ENCODE measurements at places on chromosomes 7 and 10. TPM values are rescaled to one million over a fixed set of nuclear protein-coding genes. Genes with fewer than 3 reads are reported as not detected.

- peaks cover 17% of the 10 kb centered on the region for H3K4me1 ChIP-seq
- H3K27ac ChIP-seq = peak overlapping the region; percentile 35
- DNase-seq = peak; percentile 73
- no peak overlapping the region for H3K4me3 ChIP-seq
- H3K27me3 ChIP-seq = no peaks in the 10 kb centered on the region
- H3K36me3 ChIP-seq = no peaks in the 10 kb centered on the region
Observed at GRCh38 chr10:51524041-51524440, 175.4 kb downstream of the CSTF2T start.

DNA sequence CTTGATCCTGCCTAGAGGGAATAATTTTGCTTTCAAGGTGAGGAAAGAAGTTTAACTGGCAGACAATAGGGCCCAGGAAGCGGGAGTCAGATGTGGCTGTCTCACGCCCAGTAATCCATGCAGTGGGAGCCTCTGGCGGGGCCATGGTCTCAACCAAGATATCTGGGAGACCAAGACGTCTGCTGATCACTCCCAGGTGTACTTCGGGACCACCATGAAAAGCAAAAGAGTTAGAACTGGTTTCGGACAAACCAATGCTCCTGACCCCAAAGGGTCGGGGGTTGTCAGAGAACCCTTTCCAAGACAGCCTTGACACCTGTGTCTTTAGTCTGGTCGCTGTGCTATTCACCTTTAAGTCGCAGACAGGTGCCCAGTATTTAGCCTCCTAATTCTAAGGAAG, 256.9 kb upstream of the MBL2 start:
- no peak overlapping the region for H3K27ac ChIP-seq
- no peaks in the 10 kb centered on the region for H3K27me3 ChIP-seq

- H3K36me3 ChIP-seq = no peaks in the 10 kb centered on the region
- H3K27ac ChIP-seq = no peak overlapping the region
- H3K4me3 ChIP-seq = no peak overlapping the region
- no peaks in the 10 kb centered on the region for H3K4me1 ChIP-seq
- no peak for DNase-seq
Observed at GRCh38 chr10:50234486-50234885, 16.8 kb downstream of the ASAH2 start.

- DNase-seq = peak; percentile 81
- no peak overlapping the region for H3K4me3 ChIP-seq
- H3K36me3 ChIP-seq = no peaks in the 10 kb centered on the region
- no peak overlapping the region for H3K27ac ChIP-seq
Observed at GRCh38 chr7:34430456-34430855, 227.6 kb upstream of the NPSR1 start.

DNA sequence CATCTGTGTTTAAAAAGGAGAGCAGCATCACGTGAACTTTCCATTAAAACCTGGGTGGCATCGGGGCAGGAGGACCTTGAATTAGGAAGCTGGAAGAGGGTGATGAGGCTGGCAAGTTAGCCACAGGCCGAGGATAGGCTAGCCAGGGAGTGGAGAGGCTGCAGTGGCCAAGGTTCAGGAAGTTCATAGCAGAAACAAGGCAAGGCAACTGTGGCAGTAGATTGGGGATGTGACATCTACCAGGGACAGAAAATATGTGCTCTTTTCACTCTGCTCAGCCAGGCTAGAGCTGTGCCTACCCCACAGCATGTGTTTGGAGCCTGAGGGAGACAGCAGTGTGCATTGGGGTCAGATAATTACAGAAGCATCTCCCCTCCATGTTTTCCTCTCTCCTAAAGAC, 2.2 kb upstream of the INPP5F start:
- no peaks in the 10 kb centered on the region for H3K36me3 ChIP-seq
- H3K27ac ChIP-seq = no peak overlapping the region
- H3K4me1 ChIP-seq = peaks cover 15% of the 10 kb centered on the region
- DNase-seq = no peak

DNA sequence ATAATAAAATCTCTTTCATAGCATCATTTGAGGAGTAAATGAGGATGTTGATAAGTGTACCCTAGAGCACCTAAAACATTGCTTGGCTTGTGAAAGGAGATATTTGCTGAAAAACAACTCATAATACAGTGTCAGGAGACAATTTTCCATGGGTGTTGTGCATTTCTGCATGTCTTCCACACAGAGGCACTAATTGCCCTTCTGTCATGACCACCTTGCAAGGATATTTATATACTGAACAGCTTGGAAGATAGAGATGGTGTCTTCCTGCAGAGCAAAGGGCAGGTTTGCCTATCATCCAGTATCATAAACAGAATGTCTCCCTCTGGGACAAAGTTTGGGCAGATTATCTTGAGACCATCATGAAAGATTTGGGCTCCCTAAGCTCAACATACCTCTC, 495.2 kb upstream of the LRRN3 start:
- no peaks in the 10 kb centered on the region for H3K27me3 ChIP-seq
- no peaks in the 10 kb centered on the region for H3K36me3 ChIP-seq
- no peak overlapping the region for H3K4me3 ChIP-seq
- no peak overlapping the region for H3K27ac ChIP-seq
- no peak for DNase-seq

DNA sequence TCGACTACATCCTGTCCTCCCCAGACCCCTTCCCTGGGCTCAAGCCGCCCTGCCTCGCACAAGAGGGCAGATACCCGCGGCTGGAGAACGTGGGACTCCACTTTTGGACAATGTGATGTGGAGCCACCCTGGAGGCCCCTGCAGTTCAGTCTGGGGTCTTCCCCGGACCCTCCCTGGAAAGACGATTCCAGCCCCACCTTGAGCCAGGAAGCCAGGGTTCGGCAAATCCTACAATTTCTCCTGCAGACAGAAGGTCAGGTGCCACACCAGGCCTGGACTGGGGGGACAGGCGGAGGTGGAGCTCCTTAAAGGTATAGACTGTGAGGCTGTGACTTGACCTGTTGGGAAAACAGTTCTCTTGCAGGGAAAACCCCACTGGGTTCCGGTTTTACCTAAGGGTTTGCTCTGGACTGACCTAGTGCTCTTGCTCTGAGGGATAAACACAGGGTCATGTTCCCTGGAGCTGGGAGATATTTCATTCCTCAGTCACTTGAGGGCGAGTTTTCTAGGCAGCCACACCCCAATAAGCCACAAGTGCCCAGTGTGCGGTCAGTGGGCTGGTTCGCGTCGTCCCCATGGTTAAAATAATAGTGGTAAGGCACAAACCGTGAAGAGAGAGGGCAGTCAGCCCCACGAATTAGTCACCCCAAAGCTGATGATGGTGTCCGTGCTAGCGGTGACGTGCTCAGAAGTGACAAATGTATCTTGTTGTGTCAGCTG, 1.6 kb downstream of the FOXL3 start:
- H3K27ac ChIP-seq = no peak overlapping the region
- peaks cover 69% of the 10 kb centered on the region for H3K27me3 ChIP-seq
- no peaks in the 10 kb centered on the region for H3K4me1 ChIP-seq
- no peak overlapping the region for H3K4me3 ChIP-seq
- no peaks in the 10 kb centered on the region for H3K36me3 ChIP-seq

- H3K27me3 ChIP-seq = no peaks in the 10 kb centered on the region
- DNase-seq = no peak
- H3K4me3 ChIP-seq = no peak overlapping the region
- no peak overlapping the region for H3K27ac ChIP-seq
- H3K4me1 ChIP-seq = no peaks in the 10 kb centered on the region
- no peaks in the 10 kb centered on the region for H3K36me3 ChIP-seq
Observed at GRCh38 chr7:15245831-15246230, 316.0 kb downstream of the AGMO start.

DNA sequence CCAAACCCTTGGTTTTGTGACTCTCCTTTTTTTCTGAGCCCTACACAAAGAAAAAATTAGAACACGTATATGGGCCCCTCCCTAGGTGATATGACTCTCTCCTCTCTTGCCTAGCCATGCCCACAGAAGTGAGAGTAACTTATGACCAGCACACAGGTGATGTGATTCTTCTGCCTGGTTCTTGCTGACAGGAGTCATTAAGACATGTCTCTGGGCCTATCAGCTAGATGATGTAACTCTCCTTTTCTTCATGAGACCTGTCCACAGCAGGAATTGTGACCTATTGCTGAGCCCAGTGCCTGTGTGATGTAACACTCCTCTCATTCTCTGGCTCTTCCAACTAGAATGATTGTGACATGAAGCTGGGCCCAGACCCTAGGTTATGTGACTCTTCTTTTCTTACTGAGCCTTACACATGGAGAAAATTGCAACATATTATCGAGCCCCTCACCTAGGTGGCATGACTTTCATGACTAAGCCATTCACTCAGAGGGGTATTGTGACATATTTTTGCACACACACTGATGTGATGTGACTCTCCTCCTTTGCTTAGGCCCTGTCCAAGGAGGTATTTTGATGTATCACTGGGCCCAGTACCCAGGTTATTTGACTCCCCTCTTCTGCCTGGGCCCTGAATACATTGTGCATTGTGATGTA, 31.4 kb upstream of the ZNF107 start:
- no peaks in the 10 kb centered on the region for H3K4me1 ChIP-seq
- no peak for DNase-seq
- no peaks in the 10 kb centered on the region for H3K36me3 ChIP-seq
- no peak overlapping the region for H3K27ac ChIP-seq
- no peak overlapping the region for H3K4me3 ChIP-seq

DNA sequence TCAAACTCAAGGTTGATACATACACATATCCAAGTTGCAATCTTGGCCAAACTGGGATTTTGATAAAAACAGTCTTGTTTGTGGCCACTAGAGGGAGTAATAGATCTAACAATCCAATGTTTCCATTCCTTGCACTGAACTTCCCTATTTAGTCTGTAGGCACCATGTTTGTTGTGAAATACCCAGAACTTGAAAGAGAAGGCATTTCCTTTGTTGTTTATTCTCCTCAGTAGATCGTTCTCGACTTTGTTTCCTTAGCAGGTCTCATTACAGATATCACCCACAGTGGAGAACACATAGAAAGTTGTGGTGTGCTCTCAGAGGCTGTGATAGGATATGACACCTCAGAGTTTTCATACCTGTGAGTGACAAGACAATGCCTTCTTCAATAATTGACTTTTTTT, 70.3 kb upstream of the MXI1 start:
- peak; percentile 88 for DNase-seq
- H3K27me3 ChIP-seq = no peaks in the 10 kb centered on the region
- H3K36me3 ChIP-seq = peaks cover 34% of the 10 kb centered on the region
- H3K27ac ChIP-seq = peak overlapping the region; percentile 49

GRCh38 chr7:105309235-105310169, 79.2 kb downstream of the SRPK2 start:
- H3K27ac ChIP-seq = no peak overlapping the region
- H3K36me3 ChIP-seq = no peaks in the 10 kb centered on the region
- DNase-seq = no peak
- H3K4me1 ChIP-seq = no peaks in the 10 kb centered on the region

DNA sequence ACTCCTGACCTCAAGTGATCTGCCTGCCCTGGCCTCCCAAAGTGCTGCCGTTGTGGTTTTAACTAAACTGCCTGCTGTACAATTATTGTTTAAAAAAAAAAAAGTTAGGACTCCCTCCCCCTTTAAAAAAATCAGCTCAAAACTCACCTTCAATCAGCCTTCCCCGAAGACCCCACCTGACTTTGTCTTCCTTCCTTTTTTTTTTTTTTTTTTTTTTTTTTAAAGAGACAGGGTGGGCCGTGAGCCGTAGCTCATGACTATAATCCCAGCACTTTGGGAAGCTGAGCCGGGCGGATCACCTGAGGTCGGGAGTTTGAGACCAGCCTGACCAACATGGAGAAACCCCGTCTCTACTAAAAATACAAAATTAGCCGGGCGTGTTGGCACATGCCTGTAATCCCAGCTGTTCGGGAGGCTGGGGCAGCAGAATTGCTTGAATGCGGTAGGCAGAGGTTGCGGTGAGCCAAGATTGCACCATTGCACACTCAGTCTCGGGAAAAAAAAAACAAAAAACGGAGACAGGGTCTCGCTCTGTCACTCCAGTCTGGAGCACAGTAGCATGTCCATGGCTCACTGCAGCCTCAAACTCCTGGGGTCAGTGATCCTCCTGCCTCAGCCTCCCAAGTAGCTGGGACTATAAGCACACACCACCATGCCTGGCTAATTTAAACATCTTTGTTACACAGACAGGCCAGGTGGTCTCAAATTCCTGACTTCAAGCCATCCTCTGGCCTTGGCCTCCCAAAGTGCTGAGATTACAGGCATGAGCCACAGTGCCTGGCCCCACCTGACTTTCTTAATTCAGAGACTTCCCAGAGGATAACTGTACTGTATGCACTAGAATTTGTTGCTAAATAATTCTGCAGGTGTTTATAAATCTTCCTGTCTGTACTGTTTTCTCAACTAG, 3.2 kb downstream of the FIS1 start:
- H3K27ac ChIP-seq = no peak overlapping the region
- no peaks in the 10 kb centered on the region for H3K27me3 ChIP-seq
- H3K4me1 ChIP-seq = peaks cover 20% of the 10 kb centered on the region
- no peak for DNase-seq

GRCh38 chr7:12066004-12066403, 145.1 kb upstream of the TMEM106B start:
- no peak overlapping the region for H3K27ac ChIP-seq
- H3K36me3 ChIP-seq = no peaks in the 10 kb centered on the region
- no peak overlapping the region for H3K4me3 ChIP-seq
- H3K4me1 ChIP-seq = no peaks in the 10 kb centered on the region

GRCh38 chr10:78203915-78204818, 170.5 kb downstream of the RPS24 start:
- DNase-seq = peak; percentile 45
- no peak overlapping the region for H3K27ac ChIP-seq
- no peaks in the 10 kb centered on the region for H3K36me3 ChIP-seq
- H3K4me1 ChIP-seq = peaks cover 8% of the 10 kb centered on the region
- no peaks in the 10 kb centered on the region for H3K27me3 ChIP-seq

Gene CCDC3
- total RNA-seq = not detected

Gene FAM131B
- 3.0 TPM for total RNA-seq

Gene KCND2
- 2.7 TPM for total RNA-seq

Gene C10orf120
- not detected for total RNA-seq

Gene ZFAND4
- total RNA-seq = 8.1 TPM

All from GM23248 (cell line).